Cardiac fibroblast (primary cell): ENCODE measurements at places on chromosomes 4 and X.

DNA sequence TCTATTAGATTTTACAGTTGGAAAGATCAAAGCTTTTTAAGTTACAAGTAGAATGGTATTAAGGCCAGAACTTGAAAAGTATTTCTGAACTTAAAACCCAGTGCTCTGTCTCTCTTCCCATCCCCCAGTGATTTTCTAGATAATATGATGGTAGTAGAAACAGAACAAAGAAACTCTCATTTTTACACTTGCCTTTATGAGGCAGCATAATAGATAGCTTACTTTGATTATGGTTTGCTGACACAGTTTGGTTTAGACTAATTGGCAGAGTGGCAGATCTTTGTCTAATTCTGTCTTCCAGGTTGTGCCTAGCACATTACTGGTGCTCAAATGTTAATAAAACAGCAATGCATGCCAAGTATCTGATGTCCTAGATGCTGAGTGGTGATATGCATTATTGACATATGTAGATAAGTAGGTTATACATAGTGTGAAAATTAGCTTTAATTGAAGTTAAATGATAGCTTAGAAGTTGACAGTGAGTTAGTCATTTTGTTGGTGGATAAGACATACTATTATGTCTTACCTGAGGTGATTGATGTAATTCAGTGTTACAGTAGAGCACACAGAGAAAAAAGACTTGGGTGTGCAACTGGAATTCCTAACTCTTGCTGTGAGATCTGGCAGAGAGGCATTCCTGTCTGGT is 4.3 kb upstream of the RAPGEF2 start:
- DNase-seq, result no peak

GRCh38 chr4:156858071-156858470 is 113.5 kb downstream of the PDGFC start:
- DNase-seq, result no peak

DNA sequence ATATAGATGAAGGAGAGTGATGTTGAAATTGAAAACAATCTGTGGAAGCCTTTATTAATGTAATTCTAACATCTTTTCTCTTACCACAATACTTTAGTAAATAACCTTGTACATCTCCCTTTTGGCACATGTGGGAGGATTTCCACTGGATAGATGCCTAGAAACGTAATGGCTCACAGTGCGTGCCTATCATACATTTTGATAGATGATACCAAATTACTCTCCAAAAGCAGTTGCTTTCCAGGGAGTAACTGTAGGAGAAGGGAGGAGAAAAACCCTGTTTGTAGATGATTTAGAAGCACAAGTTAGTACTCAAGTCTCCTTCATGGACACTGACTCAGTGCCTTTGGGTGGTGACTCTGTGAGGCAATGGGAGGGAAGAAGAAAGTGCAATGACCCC is 476.3 kb downstream of the CCSER1 start:
- DNase-seq, result no peak

DNA sequence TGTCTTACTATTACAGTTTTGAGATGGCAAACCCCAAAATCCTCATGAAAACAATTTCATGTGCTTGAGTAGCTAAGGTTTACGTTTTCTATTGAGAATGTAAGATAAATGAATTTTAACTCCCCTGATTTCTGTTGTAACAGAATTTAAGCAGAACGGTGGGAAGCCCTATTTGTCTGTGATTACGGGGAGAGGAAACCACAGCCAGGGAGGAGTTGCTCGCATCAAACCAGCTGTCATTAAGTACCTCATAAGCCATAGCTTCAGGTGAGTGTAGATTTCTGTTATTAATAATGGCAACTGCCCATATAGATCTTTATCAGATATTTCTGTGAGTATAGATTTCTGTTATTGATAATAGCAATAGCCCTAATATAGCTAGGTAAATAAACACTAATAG is 44.2 kb upstream of the RHOH start:
- no peak for DNase-seq

GRCh38 chr4:116953947-116954346 is 131.4 kb downstream of the TRAM1L1 start:
- no peak for DNase-seq

DNA sequence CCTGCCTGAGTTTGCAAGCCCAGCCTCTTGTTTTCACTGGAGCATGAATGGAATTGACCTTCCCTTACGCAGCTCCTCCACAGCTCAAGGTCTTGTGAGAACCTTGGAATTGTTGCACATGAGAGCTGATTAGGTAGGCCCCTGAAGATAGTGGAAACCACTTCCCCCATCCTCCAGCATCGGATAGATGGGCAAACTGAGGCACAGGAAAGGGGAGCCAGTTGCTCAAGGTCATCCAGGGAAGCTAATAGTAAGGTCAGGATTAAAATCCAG is 27.2 kb downstream of the PJA1 start:
- no peak for DNase-seq

DNA sequence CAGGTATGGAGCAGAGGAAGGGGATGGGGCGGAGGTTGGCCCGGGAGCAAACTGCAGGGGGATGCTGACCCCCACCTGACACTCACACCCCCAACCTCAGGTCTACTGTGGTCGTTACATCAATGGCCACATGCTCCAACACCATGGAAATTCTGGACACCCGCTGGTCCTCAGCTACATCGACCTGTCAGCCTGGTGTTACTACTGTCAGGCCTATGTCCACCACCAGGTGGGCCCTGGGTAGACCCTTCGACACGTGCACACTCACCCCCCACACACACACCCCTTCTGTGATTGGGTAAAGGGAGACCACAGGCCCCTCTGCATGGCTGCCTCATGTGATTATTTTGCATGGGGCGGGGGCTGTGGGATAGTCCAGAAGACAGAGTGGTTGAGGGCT is 2.2 kb upstream of the ERAS start:
- no peak for DNase-seq

DNA sequence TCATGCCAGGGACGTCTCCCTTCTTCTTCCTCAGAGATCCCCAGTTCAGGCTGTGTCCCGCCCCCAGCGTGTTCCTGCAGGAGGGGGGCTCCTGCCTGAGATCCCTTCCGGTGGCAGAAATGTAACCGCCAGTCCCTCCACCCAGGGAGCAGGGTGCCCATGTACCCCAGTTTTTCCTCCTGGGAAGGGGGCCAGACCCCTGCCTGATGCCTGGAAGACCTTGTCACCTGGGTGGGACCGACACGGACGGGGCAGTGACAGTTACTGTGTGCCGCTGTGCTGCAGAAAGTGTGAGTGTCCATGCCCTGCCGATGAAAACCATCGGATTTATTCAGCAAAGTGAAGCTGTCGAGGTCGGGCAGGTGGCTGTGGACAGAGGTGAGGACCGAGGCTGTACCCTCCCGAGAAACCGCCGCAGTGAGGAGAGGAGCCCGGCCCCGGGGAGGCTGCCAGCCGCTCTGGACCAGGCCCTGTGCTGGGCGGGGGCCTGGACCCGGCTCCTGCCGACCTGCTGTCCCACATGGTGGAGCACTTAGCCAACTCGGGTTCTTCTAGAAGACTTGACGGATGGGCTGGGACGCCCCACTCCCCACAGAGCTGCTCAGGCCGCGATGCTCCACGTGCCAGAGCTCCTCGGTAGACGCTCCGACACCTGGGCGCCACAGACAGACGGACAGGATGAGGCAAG is 36.7 kb upstream of the HMX1 start:
- DNase-seq, result no peak

GRCh38 chr4:184337907-184338306 is 120.2 kb upstream of the ENPP6 start:
- no peak for DNase-seq

DNA sequence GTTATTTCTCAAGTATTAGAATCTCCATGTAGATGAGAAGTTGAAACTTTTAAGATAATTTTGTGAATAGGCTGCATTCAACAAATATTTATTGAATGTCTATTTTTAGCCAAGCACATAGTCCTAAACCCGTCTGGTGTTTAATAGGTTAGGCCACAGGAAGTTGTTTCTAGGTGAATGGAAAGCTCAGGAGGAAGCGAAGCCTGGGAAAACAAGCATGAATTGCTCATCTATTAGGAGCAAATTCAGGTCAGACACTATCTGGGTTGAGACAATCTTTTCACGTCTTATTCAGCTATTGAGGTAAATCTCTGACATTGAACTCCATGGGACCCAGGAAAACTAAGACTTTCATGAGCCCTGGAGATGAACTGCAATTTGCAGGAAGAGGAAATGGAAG is 43.1 kb upstream of the FREM3 start:
- DNase-seq, result peak; percentile 9

- DNase-seq, result peak; percentile 83
These were observed 5.8 kb upstream of the CXCL8 start for GRCh38 chr4:73734530-73735001.

GRCh38 chrX:40007756-40008705 is 89.7 kb downstream of the BCOR start:
- DNase-seq, result no peak

- no peak for DNase-seq
These were observed 200.6 kb upstream of the LDB2 start for GRCh38 chr4:17098996-17099395.

GRCh38 chr4:610411-611261 is 14.7 kb upstream of the PDE6B start:
- DNase-seq, result peak; percentile 62

DNA sequence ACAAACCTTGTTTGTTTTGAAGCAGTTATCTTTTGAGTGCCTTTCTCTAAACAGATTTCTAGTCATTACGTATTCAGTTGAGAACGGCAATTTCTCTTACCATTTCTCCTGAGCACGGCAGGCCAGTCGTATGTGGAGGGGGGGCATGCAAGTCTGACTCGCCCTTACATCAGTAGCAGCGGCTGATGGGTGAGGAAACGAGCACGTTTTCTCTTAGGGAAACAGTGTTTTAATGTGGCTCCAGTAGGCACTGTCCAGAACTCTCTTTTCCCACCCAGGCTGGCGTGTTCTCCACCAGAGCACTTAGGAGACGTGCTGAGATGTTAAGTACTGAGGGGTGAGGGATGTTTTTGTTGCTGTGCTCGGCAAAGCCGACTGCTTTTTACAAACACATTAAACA is 240.5 kb downstream of the STIM2 start:
- DNase-seq, result no peak

DNA sequence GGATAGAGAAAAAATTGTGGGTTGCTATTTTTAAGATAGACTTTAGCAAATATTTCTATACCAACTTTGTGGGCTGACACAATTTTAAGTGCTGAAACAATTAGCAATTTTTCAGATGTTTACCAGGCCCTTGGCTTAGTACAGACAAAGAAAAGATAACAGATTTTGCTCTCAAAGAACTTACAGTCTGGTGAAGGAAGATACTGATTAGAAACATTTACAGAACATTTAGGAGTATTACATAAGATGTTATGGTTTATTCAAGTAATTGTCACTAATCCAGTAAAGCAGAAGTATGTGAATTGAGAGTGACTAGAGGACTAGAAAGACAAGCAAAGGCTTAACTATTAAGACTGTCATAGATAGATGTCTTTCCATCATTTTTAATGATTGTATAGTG is 35.3 kb upstream of the NDUFC1 start:
- no peak for DNase-seq

- no peak for DNase-seq
These were observed 112.5 kb upstream of the FRG1 start for GRCh38 chr4:189828081-189828697.

DNA sequence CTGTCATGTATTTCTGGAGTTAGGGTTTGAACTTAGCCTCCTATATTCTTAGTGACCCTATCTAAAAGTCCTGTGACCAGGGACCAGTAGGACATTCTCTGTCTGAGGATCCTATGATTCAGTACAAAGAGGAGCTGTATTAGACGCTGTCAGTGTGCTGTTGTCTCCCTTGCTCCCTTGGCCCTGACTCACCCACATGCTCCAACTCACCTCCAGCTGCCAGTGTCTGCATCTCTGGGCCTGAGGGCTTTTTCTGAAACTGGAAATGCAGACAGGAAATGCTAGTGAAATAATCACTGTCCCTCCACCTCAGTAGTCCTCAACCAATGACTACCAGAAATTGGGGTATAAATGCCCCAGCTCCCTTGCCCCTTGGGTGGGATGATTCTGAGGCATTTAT is 535.3 kb upstream of the RPS6KA3 start:
- DNase-seq, result no peak

GRCh38 chrX:27995611-27996010 is 14.4 kb upstream of the DCAF8L1 start:
- DNase-seq, result no peak

GRCh38 chr4:105246712-105247111 is 100.0 kb downstream of the TET2 start:
- peak; percentile 82 for DNase-seq

DNA sequence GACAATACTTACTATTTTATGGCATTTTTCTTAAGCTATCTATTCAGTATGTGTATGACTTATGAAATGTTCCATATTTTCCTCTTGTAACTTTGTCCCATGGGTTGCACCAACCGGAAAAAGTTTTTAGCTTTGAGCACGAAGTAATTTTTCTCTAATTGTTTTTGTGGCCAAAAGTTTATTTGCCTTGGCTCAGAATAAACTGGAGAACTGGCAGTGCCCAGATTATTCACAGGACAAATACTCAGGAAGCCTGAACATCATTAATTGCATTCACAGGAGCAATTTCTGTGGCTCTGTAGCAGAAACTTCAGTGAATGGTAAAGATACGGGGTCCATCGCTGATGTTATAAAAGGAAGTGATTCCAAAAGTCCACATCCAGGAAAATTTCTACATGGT is 184.5 kb downstream of the ARHGAP10 start:
- peak; percentile 34 for DNase-seq

DNA sequence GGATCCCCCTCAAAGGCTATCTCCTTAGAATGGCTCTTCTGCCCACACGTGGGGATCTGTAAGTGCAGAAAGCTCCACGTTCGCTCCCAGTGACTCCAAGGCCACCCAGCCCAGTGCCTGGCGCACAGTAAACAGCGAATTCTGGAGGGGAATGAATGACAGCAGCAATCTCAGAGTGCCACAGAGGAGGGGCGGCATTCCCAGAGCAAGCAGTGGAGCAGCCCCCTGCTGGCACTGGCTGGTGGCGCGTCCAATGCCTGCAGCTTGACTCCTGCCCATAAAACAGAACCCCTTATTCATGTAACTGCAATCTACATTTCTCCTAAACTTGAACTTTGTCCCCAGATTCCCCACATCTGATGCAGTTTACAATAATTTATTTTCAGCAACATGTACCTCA is 6.9 kb upstream of the HELT start:
- no peak for DNase-seq

DNA sequence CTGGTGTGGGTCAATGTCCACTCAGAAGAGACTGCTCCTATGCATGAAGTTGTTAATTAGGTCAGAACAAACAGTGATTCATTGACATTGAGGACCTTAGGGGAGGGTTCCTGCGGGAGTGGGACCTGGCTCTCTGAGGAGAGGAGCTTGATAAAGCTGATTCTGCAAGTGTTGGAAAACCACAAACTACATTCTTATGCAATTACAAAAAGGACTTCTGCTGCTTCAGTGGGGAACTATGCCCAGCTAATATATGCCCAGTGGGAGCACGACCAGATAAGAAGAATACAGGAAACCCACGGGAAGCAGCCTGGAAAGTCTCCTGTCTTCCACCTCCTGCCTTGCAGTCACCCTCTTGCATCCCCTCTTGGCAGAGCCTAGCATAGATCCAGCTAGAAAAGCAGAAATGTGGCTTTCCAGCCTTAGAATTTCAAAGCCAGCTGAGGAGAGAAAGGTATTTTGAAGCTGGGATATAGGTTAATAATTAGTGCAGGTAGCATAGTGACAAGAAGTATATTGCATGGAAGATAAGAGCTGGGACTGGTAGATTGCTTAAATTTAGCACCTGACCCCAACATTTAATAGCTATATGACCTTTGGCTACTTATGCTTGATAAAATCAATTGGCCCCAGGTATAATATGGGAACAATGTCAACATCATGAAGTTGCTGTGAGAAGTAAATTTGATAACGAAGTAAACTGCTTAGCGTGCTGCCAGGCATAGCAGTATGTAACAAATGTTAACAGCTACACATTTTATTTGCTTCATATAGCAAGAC is 34.9 kb upstream of the UGT8 start:
- DNase-seq, result no peak
